ENCODE measurements at places on chromosomes 6 and 20. TPM values are rescaled to one million over a fixed set of nuclear protein-coding genes. Genes with fewer than 3 reads are reported as not detected.

DNA sequence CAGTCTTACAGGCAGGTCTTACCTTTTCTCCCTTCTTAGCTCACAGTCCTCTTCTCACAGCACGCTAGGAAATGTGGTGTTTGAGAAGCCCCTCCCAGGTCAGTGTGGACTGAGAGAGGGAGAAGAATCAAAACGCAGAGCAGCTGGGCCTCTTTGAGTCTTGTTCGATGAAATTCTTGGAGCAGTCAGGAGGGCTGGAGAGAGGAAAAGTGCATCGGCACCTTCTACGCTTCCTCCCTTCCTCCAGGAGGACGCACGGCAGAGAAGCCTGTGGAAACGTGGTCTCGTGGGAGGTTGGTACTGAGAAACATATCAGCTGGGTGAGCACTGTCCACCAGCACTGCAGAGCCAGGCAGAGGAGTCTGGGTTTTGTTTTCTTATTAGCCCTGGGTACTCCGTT lies 52.7 kb downstream of the TXLNB start:
- no peak for DNase-seq

DNA sequence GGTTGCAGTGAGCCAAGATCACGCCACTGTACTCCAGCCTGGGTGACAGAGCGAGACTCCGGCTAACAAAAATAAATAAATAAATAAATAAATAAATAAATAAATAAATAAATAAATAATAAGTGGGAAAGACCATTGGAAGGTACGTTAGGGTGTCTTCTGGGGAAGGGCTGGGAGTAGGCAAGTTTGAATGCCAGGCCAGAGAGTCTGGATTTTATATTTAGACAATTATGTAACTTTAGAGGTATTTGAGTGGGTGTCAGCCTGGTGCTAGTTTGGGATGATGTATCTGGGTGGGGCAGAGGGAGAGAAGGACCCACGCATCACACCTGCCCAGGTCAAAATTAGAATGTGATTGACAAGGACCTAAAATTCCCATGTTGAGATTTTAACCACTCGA lies 108.5 kb upstream of the PRND start:
- no peak for DNase-seq

GRCh38 chr20:53666144-53666543 lies 72.5 kb upstream of the ZNF217 start:
- DNase-seq, result no peak

GRCh38 chr6:44309631-44310030 lies 3.5 kb downstream of the AARS2 start:
- no peak for DNase-seq

DNA sequence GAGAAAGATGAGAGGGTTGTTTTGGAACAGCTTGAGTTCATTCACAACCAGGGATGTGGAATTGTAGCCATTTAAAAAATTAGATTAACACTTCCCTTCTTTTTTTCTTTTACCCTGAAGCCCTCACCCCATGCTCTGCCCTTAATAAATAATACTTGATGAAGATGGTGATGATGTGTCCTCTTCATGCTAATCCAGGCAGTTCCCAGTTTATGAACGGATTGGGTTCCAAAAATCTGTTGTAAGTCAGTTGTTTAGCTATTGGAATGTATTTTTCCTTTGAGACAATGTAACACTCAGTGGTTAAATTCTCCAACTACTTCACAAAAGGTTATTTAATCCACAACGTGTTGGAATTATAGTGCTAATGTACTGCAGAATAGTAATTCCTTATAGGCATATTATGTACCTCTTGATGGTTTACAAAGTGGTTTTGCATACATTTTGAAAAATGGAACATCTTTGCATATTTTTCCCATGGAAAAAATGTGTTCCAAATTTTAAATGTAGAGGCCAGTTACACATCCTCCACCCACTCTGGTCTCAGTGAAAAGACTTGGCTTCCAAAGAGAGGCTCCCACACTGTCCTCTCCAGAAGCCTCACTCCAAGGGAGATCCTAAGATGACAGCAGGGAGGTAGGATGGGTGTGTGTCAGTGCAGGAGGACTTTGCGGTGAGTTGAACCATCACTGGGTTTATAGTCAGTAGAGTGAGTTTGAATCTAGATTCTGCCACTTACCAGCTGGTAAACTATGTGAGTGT lies 45.8 kb upstream of the CEP162 start:
- DNase-seq, result no peak

DNA sequence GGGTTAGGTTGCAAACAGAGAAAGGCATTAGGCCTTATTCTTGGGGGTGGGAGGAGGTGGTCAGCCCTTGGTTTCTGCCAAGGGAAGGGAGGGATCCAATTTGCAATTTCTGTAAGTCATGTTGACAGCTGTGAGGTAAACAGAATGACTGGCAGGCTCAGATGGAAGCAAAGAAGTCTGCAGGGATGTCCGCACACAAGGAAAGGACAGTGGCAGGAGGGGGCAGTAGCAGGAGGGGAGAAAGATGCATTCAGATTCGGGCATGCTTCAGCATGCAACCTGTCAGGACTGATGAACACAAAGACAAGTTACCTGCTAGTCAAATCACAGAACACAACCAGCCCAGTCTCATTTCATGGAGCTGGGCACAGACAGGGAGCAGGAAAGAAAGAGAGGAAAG lies 217.9 kb upstream of the FOXA2 start:
- DNase-seq, result no peak

DNA sequence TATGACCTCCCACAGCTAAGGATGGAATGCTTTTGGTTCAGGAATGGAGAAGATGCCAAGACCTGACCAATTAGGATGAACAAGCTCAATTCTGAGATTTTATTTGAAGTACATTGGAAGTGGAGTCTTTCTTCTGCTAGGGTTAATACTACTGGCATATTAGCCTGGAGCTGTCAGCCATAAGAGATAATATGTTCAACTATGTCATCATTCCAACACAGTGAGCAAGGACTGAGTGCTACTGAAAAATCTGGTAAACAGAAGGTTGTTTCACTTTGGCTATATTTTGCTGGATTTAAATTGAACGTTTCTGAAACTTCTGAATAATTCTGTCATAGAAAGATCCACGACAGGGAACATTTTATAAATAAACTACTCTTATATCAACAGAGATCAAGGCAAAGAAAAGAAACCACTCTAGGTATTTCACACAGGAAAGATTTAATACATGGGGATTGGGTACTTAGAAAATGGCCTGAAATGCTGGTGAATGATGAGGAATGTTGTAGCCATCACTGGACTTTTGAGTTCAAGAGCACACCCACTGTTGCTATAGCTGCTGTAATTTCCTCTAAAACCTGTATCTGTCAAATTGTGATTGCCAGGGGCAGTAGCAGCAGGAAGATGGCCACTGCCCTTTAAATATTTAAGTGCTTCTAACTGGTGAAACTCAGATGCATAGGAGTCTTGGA lies 200.5 kb downstream of the PLCB4 start:
- DNase-seq, result no peak

RNF144B gene
- 15.1 TPM for total RNA-seq

PSORS1C2 gene
- total RNA-seq, result not detected

All from liver (tissue), 10 donors.